ENCODE measurements at places on chromosomes 16 and 17. TPM values are rescaled to one million over a fixed set of nuclear protein-coding genes. Genes with fewer than 3 reads are reported as not detected.

CRYBA1 gene
- 2.7 TPM for total RNA-seq

CMTM2 gene
- not detected for total RNA-seq

CD7 gene
- total RNA-seq: 0.27 TPM

PRDM7 gene
- not detected for total RNA-seq

- DNase-seq: no peak
Measured at GRCh38 chr17:46000757-46001156, 1.7 kb downstream of the STH start.

GRCh38 chr17:9531034-9531433 lies 44.6 kb downstream of the STX8 start:
- no peak for DNase-seq

DNA sequence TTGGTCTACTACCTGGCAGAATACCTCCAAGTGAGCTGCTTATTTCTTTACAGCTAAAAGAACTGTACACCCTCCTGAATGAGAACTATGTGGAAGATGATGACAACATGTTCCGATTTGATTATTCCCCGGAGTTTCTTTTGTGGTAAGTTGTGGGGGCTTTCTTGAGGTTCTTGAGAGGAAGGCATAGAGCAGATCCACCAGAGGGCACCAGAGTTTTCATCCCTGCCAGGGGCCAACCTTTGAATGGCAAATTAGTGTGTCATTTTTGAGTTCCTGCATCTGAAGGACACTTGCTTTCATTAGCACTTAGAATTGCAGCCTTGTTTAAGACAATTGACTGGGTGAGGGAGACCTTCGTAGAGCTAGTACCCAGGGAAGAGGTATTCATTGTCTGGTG lies 35.0 kb downstream of the NMT1 start:
- DNase-seq: no peak

GRCh38 chr17:36743130-36743529 lies 141.7 kb downstream of the MRM1 start:
- no peak for DNase-seq

GRCh38 chr17:39867084-39867879 lies 720 bp upstream of the ZPBP2 start:
- no peak for DNase-seq

- no peak for DNase-seq
Measured at GRCh38 chr16:55189224-55189623, 134.8 kb upstream of the IRX6 start.

GRCh38 chr17:68294196-68294555 lies 2.9 kb downstream of the ARSG start:
- no peak for DNase-seq

DNA sequence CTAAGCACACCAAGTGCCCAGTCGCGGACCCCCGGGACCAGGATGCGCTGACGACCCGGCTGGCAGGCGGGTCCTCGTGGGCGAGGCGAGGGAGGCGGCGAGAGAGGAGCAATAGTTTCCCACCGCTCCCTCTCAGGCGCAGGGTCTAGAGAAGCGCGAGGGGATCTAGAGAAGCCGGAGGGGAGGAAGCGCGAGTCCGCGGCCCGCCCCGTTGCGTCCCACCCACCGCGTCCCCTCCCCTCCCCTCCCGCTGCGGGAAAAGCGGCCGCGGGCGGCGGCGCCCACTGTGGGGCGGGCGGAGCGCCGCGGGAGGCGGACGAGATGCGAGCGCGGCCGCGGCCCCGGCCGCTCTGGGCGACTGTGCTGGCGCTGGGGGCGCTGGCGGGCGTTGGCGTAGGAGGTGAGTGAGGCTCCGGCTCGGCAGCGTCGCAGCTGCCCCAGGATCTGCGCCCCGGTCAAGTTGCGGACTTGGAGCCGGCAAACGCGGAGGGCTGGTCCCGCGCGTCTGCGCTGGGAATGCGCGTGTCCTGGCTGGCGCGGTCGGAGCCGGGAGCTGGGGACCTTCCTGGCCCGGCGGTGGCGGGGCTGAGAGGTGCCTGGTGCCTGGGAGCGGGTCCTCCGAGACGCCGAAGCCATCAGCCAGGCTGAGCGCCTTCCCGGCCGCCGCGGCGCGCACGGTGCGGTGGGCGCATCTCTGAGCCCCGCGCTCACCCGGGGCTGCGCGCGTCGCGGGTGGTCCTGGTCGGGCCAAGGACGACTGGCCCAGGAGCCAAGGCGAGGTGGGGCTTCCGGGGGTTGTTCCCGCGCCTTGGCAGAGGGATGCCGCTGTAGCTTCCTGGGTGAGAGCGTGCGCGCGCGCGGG lies at the start of gene ITGB3:
Gene ITGB3, plus strand, starts transcription at position 287 of the 862 bp plus-strand sequence. Its CDS starts 35 bp downstream, at position 322.
- peak; percentile 88 for DNase-seq

GRCh38 chr16:73058616-73059409 lies 10.9 kb upstream of the ZFHX3 start:
- peak; percentile 71 for DNase-seq

GRCh38 chr17:73690676-73691075 lies 46.4 kb upstream of the SDK2 start:
- DNase-seq: no peak

- DNase-seq: no peak
Measured at GRCh38 chr16:65961476-65962143, 404.9 kb upstream of the CDH5 start.

GRCh38 chr17:59699218-59699617 lies 8.0 kb downstream of the PTRH2 start:
- DNase-seq: no peak

Data from glutamatergic neuron (in vitro differentiated cells).